ENCODE measurements at places on chromosomes 16 and 17.

GRCh38 chr16:87603684-87604633 lies 1.7 kb downstream of the JPH3 start:
- DNase-seq, result no peak

DNA sequence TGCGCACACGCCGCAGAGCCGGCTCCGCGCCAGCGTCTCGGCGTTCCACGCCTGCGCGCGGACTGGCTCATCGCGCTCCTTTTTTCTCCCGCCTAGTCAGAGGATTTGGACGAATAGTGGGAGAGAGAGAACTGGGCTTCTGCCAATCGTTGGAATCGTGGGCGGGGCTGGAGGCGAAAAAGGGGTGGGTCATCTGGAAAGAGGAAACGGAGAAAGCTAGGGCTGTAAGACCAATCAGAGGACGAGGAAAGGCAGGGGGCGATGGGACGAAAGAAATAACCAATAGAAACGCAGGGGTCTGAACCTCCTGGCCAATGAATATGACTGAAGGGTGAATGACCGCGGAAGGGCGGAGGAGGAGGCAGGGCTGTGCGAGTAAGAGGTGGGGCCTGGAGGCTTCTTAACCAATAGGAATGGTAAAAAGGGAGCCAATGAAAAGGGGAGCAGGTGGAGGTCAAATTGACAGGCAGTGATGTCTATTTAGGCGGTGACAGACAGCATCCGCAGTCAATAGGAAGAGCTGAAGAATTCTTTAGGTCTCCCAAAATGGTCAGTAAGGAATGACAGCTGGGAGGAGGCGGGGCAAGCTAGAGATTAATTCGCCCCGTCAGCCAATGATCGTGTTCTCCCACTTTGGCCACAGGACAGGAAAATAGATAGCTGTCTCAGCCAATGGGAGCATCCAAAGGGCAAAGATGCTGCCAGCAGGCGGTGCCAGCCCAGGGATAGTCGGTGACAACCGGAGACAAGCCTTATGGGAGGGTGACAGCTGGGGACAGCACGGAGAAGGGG lies at the start of gene TBC1D10B:
TSS of gene TBC1D10B (minus strand) at position 39 of the 792 bp plus-strand sequence. CDS start 311 bp downstream, outside the sequence.
- DNase-seq, result peak; percentile 100

GRCh38 chr16:56457927-56458470 lies 6.6 kb downstream of the OGFOD1 start:
- DNase-seq, result no peak

DNA sequence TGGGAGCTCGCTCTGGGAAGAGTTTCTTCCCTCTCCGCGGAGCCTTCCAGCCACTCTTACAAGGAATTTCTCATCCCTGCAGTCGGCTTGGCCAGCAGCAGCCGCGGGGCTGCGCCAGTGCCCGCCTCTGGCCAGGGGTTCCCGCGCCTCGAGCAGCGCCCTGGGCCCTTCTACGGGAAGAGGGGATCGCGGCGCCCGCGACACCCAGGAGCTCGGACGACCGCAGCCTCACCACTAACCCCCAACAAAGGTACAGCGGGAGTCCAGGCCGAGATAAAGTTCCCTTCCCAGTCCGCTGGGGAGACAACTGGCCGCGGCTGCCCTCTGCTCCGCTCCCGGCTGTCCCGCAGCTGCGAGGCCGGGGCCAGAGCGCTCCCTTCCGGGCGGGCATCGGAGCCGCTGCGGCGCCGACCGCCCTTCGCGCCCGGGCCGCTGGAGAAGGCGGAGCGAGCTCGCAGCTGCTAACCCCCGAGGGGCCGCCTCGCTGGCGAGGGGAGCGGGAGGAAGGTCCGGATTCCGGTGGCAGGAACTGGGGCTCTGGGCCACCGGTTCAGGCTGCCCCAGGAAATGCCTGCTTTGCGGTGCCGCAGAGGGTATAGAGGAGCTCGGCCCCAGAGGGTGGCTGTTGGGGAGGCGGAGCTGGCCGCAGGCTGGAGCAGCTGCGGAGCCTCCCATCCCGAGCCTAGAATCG lies 3.6 kb upstream of the HS3ST3B1 start:
- DNase-seq, result no peak

- no peak for DNase-seq
Observed at GRCh38 chr16:2235695-2236336, 428 bp upstream of the DNASE1L2 start.

DNA sequence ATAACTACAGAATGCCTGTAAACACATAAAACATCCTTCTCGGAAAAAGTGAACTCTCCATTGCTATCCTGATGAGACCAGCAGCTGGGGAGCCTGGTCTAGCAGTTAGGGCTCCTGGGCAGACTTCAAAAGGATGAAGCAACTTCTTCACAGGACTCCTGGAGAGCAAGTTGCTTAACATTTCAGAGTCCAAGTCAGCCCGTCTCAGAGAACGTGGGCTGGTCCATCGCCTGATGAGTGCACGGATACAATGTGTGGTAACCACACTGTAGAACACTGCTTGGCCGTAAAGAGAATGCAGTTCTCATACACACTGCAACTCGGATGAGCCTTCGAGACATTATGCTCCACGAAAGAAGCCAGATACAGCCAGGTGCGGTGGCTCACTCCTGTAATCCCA lies 52.7 kb downstream of the TMEM235 start:
- DNase-seq, result no peak

GRCh38 chr17:62565817-62566216 lies 61.7 kb upstream of the MRC2 start:
- DNase-seq, result no peak

GRCh38 chr16:70432356-70432722 lies 6.6 kb downstream of the ST3GAL2 start:
- no peak for DNase-seq

DNA sequence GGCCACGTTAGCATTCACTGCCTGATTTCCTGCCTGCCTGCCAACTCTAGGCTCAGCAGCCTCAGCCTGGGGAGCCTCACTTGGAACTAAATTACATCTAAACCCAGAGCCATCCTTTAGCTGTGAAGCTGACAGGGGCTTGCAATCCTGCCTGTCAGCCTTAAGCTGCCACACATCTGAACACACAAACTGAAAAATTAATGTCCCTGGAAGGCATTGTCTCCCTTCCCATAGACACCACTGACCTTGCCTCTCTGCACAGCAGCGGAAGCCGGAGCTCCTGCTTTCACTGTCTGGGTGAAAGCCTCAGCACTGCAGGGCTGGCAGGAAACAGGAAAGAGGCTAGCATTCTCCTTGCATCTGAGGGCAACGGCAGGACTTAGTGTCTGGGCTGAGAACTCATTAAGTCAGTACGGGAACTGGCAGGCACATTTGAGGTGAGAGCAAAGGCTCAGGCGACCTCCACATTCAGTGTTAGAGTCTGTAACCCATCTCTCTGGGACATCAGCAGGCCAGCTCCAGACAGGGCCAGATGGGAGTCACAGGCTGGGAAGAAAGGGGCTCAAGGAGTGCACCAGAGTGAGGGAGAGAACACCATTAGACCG lies 452.4 kb upstream of the C16orf82 start:
- DNase-seq, result no peak

DNA sequence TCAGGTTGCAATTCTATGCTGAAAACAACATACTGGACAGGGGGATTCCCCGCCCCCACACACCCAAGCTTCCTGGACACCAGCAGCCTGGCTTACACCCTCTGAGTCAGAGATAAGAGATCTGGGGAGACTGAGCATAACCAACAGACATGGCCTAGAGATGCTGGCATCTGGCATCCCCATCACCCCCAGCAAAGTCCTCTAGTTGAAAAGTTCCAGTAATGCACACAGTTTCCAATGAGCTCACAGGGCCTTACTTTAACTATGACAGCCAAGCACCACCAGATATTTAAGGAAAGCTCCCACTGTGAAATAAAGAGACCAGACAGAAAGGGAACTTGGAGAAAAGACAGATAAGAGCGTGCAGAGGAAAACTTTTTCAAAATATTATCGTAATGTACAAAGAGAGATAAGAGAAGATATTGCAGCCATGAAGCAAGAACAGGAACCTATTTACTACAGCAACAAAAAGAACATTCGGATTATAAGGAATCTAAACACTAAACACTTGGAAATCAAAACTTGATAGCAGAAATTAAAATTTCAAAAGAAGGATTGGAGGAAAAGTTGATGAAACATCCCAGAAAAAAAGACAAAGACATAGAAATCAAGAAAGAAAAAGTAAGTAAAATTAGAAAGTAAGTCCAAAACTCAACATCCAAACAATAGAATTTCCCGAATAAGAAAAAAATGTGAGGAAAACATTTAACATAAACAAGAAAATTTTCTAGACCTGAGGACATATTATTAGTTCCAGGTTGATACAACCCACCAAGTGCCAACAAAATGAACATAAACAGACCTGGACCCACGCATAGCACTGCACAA lies 17.2 kb upstream of the ALOX15 start:
- no peak for DNase-seq

GRCh38 chr17:31314782-31315100 lies 887 bp upstream of the EVI2B start:
- no peak for DNase-seq

DNA sequence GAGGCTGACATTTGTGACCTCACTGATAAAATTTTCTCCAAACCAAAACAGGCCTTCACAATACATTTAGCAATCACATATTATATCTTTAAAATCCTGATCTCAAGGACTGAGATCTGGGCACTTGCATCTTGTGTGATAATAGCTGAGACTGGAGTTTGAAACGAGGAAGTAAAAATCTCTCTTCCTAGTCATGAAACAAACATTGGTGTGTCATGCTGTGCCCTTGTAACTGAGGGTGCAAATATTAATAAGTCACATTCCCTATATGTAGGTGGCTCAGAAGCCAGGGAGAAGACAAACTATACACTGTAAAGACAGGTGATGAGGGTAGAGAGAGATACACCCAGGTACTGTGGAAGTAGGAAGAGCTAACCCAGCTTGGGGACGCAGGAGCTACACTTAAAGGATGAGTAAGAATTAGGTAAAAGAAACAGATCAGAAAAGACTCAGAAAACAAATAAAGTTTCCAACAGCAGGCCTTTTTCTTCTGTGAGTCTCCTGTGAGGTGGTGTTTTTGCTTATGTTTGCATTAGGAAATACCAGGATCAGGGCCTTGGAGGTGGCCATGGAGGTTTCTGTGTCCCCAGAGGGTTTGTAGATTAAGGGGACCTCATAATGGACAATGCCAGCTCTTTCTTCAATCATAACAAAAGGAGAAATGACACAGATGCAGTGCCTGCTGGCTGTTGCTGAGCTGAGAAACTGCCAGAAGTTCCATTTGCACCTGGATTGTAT lies 335.7 kb downstream of the GRIN2A start:
- DNase-seq, result no peak

Measured in epithelial cell of proximal tubule (primary cell).